Activated CD4-positive, alpha-beta memory T cell treated with anti-CD3 and anti-CD28 coated beads for 36 hours (primary cell): ENCODE measurements at places on chromosomes 3 and 15. TPM values are rescaled to one million over a fixed set of nuclear protein-coding genes. Genes with fewer than 3 reads are reported as not detected.

Gene RTP1
- total RNA-seq = not detected

Gene FMN1
- total RNA-seq = not detected

Gene ZMYND10
- total RNA-seq = 0.94 TPM

Gene ANKUB1
- total RNA-seq = not detected

DNA sequence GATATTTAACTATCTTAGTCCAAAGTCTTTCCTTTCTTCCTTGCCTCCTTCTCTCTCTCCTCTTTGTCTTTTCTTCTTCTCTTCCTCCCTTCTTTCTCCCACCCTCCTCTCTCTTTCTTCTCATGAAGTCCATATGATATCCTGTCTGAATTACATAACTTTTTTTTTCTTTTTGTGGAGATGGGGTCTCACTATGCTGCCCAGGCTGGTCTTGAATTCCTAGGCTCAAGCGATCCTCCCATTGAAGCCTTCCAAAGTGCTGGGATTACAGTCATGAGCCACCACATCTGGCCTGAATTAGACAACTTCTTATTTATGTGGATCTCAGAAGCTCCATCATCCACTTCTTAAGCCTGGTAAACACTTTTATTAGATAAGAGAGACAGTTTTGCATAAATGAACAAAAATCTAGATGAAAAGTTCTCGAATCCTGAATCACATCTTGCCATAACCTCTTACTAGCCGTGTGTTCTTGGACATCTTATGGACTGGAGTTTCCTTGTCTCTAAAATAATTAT is 206.5 kb downstream of the LPP start:
- H3K36me3 ChIP-seq = peaks cover 8% of the 10 kb centered on the region
- no peak overlapping the region for H3K4me3 ChIP-seq
- H3K4me1 ChIP-seq = peaks cover 41% of the 10 kb centered on the region
- DNase-seq = no peak
- H3K27ac ChIP-seq = no peak overlapping the region
- H3K27me3 ChIP-seq = no peaks in the 10 kb centered on the region

DNA sequence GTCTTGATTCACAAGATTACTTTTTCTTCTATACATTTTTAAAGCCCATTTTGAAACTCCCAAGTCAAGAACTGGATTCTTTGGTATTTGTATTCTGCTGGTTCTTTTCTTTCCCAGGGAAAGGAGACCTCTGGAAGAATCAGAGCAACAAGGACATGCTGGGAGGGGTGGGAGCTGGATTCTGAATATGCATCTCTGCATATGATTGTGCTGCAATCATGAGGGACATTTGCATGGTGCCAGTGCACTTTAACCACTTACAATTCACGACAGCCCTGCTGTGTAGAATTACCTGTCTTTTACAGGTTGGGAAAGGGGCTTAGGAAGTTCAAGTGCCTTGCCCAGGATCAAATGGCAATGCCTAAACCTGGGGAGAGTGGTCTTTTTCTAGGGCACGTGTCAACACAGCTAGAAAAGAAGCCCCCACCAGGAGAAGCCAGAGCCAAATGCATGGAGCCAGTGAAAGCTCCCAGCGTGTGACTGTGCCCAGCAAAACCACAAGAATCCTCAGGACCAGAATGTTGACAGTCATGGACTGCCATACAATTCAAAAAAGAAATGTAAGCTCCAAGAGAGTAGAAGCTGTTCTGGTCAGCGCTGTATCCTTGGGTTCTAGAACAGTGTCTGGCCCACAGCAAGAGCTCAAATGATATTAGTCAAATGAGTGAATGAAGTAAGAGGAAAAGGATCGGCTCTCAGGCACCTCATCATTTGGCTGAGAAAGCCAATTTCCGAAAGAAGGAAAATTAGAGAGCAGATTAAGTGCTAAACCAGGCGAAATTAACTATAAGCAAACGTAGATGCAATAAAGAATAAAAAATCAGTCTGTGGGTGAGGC is 84.5 kb upstream of the MEF2A start:
- H3K27ac ChIP-seq = no peak overlapping the region
- H3K27me3 ChIP-seq = peaks cover 7% of the 10 kb centered on the region
- H3K4me3 ChIP-seq = no peak overlapping the region
- H3K4me1 ChIP-seq = peaks cover 15% of the 10 kb centered on the region
- H3K36me3 ChIP-seq = no peaks in the 10 kb centered on the region

DNA sequence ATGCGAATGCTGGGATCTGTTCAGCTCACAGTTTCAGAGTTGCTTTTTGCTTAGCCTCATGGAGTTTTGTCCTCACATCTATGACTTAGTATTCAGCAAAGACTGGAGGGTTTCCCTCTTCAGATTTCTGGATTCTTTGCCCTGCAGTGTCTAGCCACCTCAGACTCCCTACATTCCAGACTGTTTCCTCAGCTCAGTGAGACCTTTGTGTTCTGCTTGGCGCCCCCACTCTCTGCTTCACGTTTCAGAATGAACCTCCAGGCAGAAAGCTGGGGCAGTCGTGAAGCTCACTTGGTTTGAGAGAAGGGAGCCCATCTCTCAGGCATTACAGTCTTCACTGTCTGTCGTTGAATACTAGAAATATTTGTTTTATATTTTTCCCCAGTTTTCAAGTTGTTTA is 118.1 kb downstream of the CACNA1D start:
- DNase-seq = no peak
- H3K4me1 ChIP-seq = no peaks in the 10 kb centered on the region

GRCh38 chr3:116524453-116525210 is 79.3 kb upstream of the LSAMP start:
- H3K36me3 ChIP-seq = no peaks in the 10 kb centered on the region
- H3K4me3 ChIP-seq = no peak overlapping the region
- H3K4me1 ChIP-seq = no peaks in the 10 kb centered on the region
- DNase-seq = no peak
